ENCODE measurements at places on chromosomes 5 and 9. TPM values are rescaled to one million over a fixed set of nuclear protein-coding genes. Genes with fewer than 3 reads are reported as not detected.
A peak's percentile ranks its signal among the peaks of the same experiment; 100 is the strongest.

The HSD17B3 gene
- total RNA-seq: 0.66 TPM

DNA sequence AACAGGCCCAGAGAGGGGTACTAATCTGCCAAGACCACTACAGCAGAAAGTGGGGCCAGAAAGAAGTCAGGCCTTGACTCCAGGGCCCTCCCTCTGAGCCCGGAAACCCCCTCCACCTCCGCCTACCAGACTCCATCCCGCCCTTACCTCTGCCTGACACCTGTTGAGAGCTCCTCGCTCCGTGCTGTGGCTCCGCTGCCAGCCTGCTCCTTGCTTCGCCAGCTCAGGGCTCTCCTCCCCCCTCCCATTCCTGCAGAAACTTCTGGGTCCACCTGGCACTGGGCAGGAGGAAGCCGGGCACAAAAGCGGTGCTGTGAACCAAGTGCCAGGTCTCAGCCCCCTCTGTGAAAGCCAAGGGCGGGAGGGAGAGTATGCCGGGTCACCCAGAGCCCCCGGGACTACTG is 6.4 kb upstream of the ST6GALNAC6 start:
- no peak for DNase-seq

DNA sequence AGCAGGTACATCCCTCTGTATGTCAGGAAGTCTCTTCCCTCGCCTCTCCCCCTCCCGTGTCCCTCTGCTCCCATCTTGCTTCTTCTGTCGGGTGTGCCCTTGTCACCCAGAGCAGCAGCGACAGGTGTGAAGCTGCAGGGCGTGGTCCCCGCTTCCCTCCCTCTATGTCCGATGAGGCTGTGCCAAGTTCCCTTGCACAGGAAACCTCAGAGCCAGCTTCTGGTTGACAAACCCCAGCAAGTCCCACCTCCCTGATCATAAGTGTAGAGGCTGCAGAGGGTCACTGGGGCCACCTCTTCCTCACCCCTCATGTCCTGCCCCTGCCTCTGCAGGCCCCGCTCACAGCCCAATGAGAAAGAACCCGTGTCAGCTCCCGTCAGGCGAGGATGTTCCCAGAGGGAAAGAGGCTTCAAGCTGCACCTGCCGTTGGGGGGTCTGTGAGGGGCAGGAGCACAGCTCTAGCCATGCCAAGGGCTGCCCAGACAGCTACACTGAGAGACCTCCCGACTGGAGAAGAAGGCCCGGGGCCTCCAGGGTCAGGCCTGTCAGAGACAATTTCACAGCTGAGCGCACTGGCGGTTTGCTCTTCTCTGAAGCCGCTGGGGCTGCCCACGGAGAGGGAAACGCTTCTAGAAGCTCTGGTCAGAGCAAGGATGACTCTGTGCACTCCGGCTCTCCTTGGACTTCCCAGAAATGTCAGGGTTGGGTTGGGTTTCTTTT is 73.3 kb downstream of the AK8 start:
- DNase-seq: no peak

The AMBP gene
- not detected for total RNA-seq

DNA sequence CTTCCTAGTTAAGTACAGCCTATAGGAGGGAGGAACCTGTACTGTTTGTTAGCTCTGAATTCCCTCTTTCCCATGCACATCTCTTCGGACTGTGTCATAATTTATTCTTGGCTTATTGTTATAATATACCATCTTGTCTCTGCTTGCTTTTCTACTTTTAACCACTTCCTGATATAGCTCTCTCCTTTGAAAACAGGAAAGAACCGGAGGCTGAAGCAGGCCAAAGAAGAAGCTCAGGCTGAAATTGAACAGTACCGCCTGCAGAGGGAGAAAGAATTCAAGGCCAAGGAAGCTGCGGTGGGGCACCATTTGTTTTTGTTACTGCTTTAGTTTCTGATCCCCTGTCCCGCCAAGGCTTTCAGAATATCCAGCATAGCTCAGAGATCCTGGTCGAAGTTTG is 4.8 kb downstream of the ATP6V1G1 start:
- DNase-seq: no peak

The LHX3 gene
- total RNA-seq: not detected

The CREBRF gene
- 54.8 TPM for total RNA-seq

GRCh38 chr5:56100439-56101176 is 105.8 kb upstream of the IL6ST start:
- DNase-seq: no peak

- no peak for DNase-seq
Measured at GRCh38 chr9:106468431-106468830, 394.5 kb upstream of the ZNF462 start.

DNA sequence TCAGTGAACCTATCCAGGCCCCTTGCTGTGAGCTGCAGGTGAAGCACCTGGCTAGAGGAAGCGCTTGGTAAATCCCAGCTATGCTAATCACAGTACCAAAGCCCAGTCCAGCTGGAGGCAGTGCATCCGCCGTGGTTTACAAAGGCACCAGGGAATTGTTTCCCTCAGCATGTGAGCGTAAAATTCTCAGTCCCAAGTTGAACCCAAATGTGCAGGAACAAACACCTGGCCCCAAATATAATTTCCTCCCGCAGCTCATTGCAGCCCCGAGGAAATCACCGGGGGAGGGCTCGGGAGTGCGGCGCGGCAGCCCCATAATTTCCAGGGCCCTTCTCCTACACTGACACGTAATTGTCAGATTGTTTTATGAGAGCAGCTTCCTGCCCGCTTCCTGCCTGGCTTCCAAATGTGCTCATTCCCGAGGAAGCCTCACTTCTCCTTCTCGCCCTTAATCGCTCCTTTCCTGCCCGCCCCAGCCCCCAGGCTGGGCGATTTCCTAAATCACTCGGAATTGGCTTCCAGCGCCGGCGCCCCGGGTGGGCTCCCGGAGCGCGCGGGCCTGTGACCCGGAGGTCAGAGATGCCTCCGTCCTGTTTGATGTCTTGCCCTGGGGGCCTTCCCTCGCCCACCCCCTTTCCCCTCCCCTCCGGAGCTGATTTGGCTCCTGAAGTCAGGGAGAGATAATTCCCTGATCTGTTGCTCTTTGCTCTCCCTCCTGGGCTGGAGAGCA is 134.4 kb downstream of the FGF1 start:
- peak; percentile 62 for DNase-seq
